ENCODE measurements at places on chromosomes 12 and 14.

- peak; percentile 30 for DNase-seq
Measured at GRCh38 chr12:46585854-46586621, 213.5 kb upstream of the SLC38A2 start.

- DNase-seq: no peak
Measured at GRCh38 chr14:80315681-80316080, 104.4 kb upstream of the DIO2 start.

GRCh38 chr12:52903285-52903854, 1.5 kb downstream of the KRT8 start:
- peak; percentile 10 for DNase-seq

DNA sequence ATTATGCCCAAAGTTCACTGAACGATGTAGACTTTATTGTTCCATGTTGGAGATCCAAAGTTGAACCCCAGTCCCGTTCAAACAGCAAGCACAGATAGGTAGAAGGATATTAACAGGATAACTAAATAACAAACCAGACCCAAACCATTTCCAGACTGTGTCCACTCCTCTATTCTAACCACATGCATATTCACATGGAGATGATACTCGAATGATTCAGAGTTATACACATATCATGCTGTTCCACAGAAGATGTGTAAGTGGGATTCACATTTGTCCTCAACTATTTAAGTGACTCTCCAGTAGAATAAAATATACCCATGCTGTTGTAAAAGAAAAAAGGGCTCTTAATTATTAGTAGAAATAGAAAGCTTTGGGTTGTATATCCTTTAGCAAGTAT, 185.9 kb downstream of the ITPR2 start:
- DNase-seq: no peak

- DNase-seq: no peak
Measured at GRCh38 chr14:37864861-37865718, 269.7 kb downstream of the TTC6 start.

GRCh38 chr14:102538602-102539543, 29.3 kb upstream of the ANKRD9 start:
- DNase-seq: no peak

DNA sequence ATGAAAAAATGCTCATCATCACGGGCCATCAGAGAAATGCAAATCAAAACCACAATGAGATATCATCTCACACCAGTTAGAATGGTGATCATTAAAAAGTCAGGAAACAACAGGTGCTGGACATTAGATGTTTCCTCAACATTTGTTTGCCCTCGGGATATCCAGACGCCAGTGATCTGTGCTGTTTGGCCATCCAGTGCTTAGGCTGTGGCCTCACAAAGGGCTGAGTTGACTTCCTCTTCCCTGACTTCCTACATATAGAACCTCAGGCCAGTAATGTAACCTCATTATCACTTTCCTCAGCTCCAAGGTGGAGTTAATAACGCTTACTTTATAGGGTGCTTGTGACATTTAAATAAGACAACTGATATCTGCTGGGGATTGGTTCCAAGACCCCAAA, 51.8 kb downstream of the SLC15A5 start:
- DNase-seq: no peak

- DNase-seq: no peak
Measured at GRCh38 chr12:3795066-3795465, 42.2 kb upstream of the CRACR2A start.

DNA sequence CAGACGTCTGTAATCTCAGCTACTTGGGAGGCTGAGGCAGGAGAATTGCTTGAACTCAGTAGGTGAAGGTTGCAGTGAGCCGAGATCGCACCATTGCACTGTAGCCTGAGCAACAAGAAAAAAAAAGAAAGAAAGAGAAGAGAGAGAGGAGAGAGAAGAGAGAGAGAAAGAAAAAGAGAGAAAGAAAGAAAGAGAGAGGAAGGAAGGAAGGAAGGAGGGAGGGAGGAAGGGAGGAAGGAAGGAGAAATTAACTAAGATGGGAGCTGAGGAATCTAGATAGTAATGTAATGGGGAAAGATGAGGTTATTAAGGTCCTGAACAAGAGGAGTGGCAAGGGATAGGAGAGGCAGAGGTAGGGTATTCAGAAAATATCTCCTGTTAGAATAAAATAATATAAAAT, 17.4 kb upstream of the SGPP1 start:
- no peak for DNase-seq

DNA sequence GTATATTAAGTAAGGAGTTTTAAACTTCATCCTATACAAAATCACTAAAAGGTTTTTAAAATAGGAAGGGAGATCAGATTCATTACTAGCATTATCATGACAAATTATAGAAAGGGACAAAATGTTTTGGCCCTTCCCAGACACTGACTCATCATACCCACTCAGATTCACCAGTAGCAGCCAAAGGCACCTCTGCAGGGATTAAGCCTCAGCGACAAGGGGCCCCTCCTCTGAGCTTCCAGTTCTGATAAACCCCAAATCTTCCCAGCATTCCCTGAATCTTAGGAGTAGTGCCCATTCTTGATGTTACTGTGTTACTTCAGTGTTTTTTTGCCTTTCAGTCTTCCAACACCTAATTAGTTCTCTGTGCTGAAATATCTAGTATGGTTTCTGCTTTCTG, 14.5 kb downstream of the KRAS start:
- no peak for DNase-seq

DNA sequence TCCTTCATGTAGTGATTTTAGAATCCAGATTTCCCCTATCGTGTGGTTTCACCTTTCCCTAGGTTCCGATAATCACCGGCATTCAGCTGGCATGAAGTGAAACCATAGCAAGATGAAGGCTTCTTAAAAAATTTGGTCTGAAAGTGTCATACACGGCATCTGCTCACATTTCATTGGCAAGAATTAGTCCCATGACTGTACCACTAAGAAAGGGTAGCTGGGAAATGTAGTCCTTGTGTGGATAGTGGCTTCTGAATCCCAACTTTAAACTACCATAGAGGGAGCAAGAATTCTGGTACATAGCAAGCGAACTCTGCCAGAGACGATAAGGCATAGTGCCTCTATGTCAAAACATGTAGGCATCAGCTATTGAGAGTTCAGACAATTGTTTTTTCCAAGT, 360.1 kb upstream of the TBX3 start:
- DNase-seq: no peak

DNA sequence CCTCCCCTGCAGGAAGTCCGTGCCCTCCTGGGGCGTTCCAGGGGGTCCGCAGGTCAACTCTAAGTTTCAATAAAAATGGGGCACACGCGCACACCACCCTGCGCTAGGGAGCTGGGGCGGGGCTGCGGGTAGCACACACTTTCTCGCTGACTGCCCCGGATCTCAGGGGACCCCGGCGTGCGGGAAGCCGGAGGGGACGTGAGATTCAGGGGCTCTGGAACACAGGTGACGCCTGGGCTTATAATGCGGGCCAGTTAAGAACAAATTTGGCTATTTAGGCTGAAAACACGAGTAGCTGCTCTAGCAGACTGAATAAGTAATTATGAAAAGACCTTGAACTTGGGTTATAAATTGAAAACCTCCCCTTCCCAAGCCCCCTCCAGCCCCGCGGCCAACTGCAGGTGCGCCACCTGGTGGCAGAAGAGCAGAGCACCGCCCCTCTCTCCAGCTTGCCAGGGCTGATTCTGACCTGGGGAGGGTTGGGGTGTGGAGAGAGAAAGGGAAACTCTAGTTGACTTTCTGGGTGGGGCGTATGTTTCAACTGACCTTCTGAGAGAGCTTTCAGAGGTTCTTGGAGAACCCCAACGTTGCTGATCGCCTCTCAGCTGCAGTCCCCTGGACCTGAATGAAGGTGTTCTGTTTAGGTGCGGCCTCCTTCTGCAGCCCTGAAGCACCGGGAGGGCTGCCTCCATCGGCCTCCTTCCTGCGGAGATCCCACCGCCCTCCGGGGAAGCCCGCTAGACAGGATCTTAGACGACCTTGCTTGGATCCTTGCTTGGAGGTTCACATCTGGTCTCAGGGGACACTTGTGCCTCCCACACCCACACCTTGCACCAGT, 118.4 kb upstream of the EVL start:
- DNase-seq: peak; percentile 58

DNA sequence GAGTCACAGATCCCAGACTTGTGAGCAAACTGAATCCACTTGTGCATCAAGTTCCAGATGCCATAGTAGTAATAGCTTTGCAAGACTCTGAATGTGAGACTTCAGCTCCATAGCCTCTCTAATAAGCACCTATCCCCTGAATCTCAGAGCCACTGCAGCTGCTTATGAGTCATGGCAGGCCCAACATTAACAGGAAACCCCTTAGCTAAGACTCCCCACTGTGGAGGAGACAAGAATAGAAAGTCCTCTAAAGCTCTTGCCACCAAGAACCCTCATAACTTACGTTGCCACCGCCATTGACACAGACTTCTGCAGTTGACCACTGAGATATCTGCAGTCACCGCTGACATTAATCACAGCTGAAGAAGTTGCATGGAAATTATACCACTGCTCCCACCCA, 62.9 kb upstream of the PDE3A start:
- no peak for DNase-seq

GRCh38 chr12:26721800-26722199, 111.2 kb downstream of the ITPR2 start:
- DNase-seq: no peak

DNA sequence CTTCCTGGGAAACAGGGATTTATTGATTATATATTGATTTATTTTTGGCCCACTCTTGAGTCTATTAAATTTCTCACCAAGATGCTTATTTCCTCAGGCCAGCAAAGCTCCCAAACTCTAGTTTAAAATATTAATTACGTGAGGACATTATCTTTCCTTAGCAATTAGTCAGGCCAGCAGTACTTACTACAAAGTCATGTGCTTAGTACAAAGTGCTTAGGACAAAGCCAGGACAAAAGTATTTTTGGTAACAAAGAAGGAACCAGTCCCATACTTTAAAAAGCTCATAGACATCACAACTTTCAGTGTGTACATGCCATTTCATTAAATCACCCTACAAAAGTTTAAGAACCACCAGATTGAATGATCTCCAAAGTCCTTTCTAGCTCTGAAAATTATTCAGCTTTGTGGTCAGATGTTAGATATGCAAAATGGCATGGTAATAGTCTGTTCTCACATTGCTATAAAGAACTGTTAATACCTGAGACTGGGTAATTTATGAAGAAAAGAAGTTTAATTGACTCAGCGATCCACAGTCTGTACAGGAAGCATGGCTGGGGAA, 94.7 kb upstream of the PWP1 start:
- DNase-seq: no peak

DNA sequence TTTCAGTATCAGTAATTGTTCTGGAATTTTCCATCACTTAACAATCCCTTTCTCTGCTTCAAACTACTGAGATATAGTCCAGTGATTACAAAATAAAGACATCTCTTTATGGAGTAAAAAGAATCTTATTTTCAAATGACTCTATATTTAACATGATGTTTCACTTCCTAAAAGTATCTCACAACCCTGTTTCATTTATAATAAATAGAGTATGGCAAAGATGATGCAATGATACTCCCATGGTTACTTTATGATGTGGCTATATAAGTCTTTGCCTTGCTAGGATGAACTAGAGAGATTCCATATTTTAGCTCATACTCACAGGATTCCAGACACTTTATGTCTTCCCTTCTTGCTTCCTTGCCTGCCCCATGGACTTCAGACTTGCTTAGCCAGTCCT, 953.5 kb upstream of the MDGA2 start:
- DNase-seq: no peak

DNA sequence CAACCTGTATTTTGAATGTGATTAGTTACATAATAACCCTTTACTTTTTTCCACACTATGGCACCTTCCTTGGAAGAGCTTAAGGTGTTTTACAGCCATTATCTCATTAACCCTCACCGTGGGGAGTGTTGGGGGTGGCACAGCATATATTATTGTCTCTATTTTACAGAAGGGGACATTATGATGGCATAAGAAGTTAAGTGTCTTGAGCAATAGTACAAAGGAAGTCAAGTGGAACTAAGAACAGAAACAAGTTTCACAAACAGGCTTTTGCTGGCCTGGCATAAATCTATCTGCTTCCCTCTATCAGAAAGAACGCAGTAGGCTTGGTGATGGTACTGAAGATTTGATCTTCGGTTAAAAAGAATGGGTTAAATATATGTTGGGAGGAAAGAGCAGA, 169.7 kb upstream of the OTX2 start:
- no peak for DNase-seq

- no peak for DNase-seq
Measured at GRCh38 chr12:80412343-80412953, 31.6 kb upstream of the PTPRQ start.

- no peak for DNase-seq
Measured at GRCh38 chr14:64987438-64987767, 708 bp downstream of the FNTB start.

DNA sequence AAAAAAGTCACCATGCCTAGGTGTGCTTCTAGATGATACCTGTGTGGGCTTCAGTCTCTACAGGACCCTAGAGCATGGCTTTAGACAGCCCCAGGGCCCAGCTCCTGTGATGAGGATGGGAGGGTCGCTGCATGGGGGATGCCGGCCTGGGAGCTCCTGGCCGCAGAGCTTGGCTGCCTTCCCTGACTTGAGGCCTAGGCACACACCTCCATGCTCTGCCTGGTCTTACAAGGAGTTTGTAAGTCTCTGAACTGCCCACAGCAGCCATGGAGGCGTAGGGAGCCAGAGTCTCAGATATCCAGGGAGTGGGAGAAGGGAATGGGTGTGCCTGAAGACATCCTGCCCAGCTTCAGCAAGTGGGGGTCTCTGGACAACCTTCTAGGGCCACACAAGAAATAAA, 149.5 kb upstream of the MYL2 start:
- no peak for DNase-seq

- DNase-seq: no peak
Measured at GRCh38 chr12:46608431-46609272, 217.1 kb downstream of the SLC38A4 start.

GRCh38 chr12:106685381-106685780, 89.1 kb upstream of the RIC8B start:
- no peak for DNase-seq

DNA sequence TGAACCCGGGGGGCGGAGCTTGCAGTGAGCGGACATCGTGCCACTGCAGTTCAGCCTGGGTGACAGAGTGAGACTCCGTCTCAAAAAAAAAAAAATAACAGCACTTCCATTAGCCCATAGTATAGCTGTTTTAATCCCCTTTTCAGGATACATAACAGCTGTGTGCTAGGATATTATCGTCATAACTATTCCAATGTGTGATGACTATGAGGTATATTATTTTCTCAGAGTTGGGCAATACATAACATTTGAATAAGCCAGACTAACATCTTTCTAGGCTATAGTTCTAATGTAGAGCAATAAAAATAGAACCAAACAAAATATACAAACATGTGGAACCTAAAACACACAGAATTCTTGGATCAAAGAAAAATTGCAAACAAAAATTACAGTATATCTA, 57.1 kb downstream of the MARK3 start:
- no peak for DNase-seq

DNA sequence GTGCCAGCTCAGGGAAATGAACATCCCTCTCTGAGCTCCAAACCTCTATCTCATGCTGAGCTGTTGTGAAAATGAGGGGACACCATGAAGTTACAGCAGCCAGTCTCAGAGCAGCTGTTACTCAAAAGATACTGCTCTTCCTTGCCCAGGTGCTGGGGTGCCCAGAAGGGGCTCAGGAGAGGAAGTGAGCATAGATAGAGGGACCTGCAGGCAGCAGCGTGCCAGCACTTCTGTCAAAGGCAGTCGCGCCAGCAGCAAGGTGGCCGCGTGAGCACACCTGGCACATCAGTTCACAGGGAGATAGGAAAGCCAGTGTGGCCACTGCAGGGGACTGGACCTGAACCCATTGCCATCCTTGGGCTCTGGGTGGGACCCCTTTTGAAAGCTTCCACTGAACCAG, 27.8 kb downstream of the C14orf132 start:
- no peak for DNase-seq

GRCh38 chr12:58711974-58712373, 208.3 kb downstream of the LRIG3 start:
- no peak for DNase-seq

GRCh38 chr12:49748306-49748705, 6.9 kb downstream of the TMBIM6 start:
- no peak for DNase-seq

Measured in activated T-cell treated with anti-CD3 and anti-CD28 coated beads for 1 hour (primary cell).